Activated naive CD4-positive, alpha-beta T cell treated with anti-CD3 and anti-CD28 coated beads, Interleukin-2, amount 50 U/mL, for 72 hours (primary cell): ENCODE measurements at places on chromosomes 11 and 22. TPM values are rescaled to one million over a fixed set of nuclear protein-coding genes. Genes with fewer than 3 reads are reported as not detected.

DNA sequence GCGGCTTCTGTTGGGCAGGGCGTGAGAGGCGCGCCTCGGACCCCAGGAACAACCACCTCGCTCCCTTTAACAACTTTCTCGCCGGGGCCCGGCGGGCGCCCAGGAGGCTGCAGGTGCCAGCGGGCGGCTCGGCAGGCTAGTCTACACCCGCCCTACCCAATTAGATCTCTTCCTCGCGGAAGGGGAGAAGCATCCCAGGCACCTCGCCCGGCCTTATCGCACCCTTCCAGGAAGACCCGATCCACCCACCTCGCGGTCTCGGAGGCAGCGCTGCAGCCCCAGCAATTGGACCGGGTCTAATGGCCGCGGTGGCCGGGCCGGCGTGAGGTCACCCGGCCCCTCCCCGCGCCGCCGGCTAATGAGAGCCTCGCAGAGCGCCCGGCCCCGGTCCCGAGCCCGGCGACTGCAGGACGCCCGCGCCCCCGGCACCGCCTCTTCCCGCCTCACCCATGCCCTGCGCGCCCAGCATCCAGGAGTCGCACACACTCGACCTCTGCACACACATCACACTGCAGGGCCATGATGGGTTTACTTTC is at the start of gene PLAAT3:
TSS of gene PLAAT3 (minus strand) at position 298 of the 536 bp plus-strand sequence. CDS start 419 bp downstream, outside the sequence.
- peak; percentile 34 for DNase-seq

GRCh38 chr11:101931692-101932091 is 15.4 kb upstream of the ANGPTL5 start:
- no peak for DNase-seq

DNA sequence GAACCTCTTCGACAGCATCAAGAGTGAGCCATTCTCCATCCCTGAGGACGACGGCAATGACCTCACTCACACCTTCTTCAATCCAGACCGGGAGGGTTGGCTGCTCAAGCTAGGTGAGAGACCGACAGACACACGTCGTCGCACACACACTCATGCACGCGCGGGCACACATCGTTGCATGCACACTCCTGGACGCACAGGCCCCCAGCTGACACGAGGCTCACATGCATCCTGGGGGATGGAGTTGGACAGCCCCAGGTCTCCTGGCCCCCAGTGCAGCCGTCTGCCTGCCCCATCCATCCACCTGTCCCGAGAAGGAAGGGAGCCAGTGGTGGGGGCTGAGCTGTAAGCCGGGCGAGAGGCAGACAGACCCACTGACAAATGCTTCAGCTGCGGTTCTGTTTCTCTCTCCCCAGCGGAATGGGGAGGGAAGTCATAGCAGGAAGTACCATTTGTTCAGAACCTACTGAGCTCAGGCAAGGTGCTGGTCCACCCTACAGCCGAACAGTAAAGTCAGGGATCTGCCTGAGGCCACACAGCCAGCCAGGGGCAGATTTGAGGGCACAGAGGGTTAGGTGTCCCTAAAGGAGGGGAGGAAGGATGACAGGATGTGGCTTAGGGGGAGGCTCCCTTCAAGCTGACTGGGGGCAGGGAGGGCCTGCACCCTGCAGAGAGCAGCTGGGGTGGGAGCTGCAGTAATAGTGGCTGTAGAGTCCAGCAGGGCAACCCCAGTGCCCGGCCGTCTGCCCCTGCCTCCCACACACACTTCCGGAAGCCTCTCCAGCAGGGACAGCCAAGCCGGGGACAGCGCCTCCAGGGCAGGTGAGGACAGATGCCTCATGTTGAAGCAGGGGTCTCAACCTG is 27.1 kb downstream of the CYTH4 start:
- no peak for DNase-seq

GRCh38 chr11:102229510-102230123 is 87.7 kb upstream of the BIRC3 start:
- no peak for DNase-seq

GRCh38 chr11:72834905-72835304 is 20.7 kb downstream of the ATG16L2 start:
- DNase-seq, result no peak

DNA sequence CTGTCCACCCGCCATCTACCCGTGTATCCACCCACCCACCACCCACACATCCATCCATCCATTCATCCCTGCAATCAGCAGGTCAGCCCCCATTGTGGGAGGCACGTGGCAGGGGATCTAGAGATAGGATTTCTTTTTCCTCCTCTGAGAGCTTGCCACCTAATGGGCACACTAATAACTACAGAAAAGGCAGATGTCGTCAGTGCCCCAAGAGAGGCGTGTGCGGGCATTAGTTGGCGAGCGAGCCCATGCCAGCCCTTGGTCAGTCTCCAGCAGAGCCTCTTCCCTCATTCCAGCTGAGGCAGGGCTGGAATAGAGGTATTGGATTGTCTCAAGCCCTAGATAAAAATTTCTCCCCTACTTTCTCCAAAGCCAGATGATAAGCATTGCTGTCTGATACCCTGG is 9.7 kb downstream of the USP2 start:
- no peak for DNase-seq

Gene DUSP8
- 1.1 TPM for total RNA-seq

- DNase-seq, result peak; percentile 47
These were observed 48.0 kb upstream of the CARS1 start for GRCh38 chr11:3104961-3105790.

- DNase-seq, result no peak
These were observed 66.2 kb downstream of the TNRC6B start for GRCh38 chr22:40243891-40244290.

GRCh38 chr11:57560146-57560545 is 7.3 kb downstream of the UBE2L6 start:
- DNase-seq, result no peak

- DNase-seq, result no peak
These were observed 2.2 kb upstream of the RPS6KA4 start for GRCh38 chr11:64356498-64357411.

GRCh38 chr11:3970108-3970507 is 114.6 kb downstream of the STIM1 start:
- no peak for DNase-seq

- no peak for DNase-seq
These were observed 2.1 kb downstream of the GLYATL1B start for GRCh38 chr11:59088162-59088561.

- no peak for DNase-seq
These were observed 348.1 kb downstream of the BRD1 start for GRCh38 chr22:49479566-49479965.

DNA sequence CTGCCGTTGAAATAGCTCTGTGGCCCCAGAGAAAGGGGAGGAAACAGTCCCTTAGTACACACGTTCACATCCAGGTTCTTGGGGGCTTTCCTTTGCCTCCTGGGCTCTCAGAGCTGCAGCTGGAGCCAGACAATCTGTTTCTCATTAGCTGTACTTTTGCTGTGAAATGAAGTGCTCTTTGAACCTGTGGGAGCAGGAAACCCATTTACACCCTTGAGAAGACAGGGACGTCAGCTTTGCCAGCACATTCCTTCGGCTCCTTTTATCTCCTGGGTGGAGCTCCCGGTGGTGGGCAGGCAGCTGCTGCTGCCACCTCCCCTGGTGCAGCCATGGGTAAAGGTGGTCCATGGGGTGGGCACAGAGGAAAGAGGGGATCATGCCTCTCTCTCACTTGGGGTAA is 80.6 kb upstream of the TIMP3 start:
- DNase-seq, result no peak

Gene MPPED1
- not detected for total RNA-seq

GRCh38 chr22:19525666-19526065 is 1.5 kb upstream of the CLDN5 start:
- DNase-seq, result no peak

Gene KCTD14
- total RNA-seq, result 0.23 TPM

- no peak for DNase-seq
These were observed 454.4 kb downstream of the NTM start for GRCh38 chr11:131824771-131825170.

- no peak for DNase-seq
These were observed 37.4 kb downstream of the DUSP8 start for GRCh38 chr11:1534682-1535081.

Gene OR6A2
- total RNA-seq, result 0.09 TPM

GRCh38 chr11:114031246-114031966 is 28.1 kb upstream of the ZBTB16 start:
- no peak for DNase-seq

Gene RTN4RL2
- 1.4 TPM for total RNA-seq

Gene AP5B1
- total RNA-seq, result 25.9 TPM

GRCh38 chr11:64768300-64768694 is 8.5 kb upstream of the PYGM start:
- DNase-seq, result no peak
